ELF-1 (cell line): ENCODE measurements at places on chromosomes 2 and 18.

DNA sequence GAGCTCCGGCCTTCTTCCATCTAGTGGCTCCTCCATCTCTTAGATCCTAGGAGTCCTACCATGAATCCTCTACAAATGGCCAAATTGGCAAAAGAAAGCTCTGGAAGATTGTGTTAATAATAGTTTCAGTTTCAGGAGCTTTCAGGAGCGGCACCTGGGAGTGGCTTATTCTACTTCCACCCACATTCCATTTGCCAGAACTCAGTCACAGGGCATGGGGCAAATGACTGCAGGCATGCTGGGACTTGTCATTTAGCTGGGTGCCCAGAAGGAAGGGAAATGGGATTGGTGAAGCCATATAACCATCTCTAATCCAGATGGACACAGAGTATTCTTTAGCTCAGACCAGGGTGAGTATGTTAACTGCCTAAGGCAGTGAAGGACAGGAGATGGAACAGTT lies 3.6 kb upstream of the LRATD1 start:
- DNase-seq = no peak

DNA sequence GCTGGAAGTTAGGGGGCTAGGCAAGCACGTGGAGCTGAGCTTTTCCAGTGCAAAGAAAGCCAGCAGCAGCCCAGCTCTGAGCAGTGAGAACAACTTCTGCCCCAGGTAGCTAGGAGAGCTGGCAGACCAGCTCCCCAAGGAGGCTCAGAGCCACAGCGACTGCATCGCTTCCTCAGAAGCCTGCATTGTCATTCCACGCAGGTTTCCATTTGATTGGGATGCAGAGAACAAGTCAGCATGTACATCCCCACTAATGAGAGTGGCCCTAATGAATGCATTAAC lies 45.1 kb downstream of the C1QL2 start:
- no peak for DNase-seq

- peak; percentile 60 for DNase-seq
Measured at GRCh38 chr18:23136326-23137096, 1.2 kb downstream of the CABLES1 start.

- no peak for DNase-seq
Measured at GRCh38 chr18:58135183-58135641, 91.2 kb downstream of the NEDD4L start.

- DNase-seq = peak; percentile 86
Measured at GRCh38 chr18:3447068-3447894, 2.7 kb upstream of the TGIF1 start.

DNA sequence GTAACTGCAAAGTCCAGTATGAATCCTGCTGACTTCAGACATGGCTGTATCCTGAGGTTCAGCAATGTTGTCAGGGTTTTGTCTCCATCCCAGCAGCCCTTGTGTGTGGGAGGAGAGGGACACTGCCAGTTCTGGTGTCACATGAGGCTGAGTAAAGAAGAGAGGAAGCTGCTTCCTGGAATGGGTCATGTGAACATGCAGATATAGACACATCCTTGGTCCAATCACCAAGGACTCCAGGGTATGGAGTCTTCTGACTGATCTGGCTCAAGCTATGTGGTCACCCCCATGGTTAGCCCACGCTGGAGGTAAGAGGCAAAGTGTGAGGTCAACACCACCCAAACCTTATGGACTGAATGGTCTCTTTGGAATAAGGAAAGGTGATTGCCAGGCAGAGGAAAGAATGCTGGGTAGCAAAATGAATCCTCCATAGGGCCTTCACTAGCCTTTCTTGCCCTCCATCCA lies 134.4 kb upstream of the SLC1A4 start:
- no peak for DNase-seq

DNA sequence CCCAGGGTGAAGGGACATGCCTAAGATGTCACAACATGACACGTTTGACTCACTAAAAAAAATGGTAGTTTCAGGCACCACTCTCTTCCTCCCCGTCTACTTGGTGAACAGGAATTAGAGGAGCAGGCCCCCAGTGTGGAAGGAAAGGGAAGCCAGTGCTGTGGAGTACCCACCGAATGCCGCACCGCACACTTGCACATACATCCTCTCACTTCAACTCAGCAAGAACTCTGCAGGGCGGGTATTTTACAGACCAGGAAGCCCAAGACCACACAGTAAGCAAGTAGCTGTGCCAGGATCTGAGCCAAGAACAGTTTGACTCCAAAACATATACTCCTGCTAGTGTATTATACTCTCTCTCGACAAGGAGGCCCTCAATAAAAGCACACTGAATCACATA lies 69.8 kb downstream of the BCL2 start:
- DNase-seq = no peak

DNA sequence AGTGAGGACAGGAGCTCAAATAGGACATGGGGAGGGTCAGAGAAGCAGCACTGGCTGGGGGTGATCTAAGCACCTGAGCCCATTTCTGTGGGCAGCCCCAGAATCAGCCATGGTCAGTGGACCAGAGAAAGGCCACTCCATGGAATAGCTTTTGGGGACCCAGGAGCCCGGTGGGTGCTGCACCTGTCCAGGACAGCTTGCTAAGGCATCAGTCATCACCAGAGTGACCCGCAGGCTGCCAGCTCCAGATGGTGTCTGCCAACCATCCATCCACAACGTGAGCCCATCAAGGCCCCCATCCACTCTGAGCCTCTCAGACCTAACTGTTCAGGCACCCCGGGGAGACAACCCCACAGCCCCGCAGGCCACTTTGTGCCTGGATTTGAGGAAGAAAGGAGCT lies 23.6 kb upstream of the COL6A3 start:
- DNase-seq = no peak

DNA sequence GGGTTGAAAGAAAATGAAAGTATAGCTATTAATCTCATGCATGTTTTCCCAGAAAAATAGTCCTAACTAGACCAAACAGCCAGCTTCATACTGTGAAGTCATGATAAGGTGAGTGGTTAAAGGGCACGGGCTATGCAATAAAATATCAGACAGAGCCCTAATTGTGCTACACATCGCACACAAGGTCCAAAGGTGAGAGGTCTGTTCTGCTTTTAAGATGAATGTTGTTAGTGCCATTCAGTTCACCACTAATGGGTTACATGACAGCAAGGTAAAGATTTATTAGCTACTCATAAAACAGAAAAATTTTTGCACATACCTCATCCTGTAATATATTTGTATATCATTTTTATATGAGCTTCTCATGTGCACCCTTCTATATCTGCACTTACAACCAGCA lies 105.0 kb upstream of the STK17B start:
- no peak for DNase-seq

GRCh38 chr2:60422826-60423483 lies 130.5 kb downstream of the BCL11A start:
- DNase-seq = no peak

- DNase-seq = no peak
Measured at GRCh38 chr2:185802926-185803325, 64.3 kb downstream of the FSIP2 start.

DNA sequence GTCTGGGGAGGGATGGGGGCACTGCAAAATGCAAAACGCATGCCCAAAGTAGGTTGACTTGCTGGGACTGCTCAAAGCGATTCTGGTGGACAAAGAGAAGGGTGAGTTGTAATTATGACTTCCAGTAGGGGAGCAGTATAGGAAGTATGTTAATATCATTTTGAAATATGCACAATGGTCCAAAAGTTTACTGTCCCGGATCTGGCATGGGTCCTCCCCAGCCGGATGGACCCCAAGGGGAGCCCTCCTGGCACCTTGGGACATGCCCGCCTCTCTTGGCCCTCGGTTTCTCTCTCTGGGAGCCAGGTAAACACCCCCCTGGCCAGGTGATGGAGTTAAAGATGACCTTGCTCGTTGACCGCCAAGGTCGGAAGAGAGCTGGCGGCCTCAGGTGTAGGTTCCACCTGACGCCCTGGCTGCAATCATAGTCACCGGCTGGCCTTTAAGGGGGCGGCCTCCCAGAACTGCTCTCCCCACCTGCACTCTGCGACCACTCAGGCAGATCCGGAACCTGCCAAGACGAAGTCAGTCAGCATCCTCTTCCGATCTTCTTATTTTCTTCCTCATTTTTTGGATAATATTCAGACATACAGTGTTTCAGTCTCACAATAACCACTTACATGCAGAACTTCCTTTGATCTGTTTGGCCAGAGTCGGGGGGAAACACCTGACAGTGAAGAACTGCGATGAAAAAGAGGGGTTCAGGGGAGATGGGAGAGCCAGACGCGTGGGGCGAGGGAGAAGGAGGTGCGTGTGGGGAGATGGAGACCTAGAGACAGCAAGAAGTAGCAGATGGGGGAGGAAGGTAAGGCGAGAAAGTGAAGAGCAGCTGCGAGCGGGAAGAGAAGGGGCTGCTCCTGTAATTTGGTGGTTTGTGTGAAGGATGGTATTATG lies 148.3 kb downstream of the MEIS1 start:
- no peak for DNase-seq

DNA sequence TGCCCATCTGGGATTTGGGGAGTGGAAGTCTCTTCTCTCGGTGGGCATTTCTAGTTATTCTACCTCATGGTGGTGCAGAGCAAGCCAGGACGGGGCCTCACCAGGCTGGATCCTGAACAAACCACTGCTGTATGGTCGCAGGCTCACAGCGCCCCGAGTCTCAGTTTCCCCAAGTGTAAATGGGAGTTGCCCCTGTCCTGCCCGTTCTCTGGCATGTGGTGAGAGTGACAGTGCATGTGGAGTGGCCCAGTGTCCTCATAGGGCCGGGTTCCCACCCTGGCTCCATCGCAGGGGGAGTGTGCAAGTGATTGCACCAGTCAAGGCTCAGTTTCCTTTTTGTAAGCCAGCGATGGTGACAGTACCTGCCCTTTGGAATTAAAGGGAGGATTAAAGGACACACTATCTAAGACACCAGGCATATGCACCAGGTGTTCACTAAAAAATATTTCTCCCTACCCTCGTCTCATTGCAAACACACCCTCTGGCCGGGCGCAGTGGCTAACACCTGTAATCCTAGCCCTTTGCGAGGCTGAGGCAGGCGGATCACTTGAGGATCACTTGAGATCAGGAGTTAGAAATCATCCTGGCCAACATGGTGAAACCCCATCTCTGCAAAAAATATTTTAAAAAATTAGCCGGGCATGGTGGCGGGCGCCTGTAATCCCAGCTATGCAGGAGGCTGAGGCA lies 173.3 kb upstream of the MYCN start:
- DNase-seq = no peak

DNA sequence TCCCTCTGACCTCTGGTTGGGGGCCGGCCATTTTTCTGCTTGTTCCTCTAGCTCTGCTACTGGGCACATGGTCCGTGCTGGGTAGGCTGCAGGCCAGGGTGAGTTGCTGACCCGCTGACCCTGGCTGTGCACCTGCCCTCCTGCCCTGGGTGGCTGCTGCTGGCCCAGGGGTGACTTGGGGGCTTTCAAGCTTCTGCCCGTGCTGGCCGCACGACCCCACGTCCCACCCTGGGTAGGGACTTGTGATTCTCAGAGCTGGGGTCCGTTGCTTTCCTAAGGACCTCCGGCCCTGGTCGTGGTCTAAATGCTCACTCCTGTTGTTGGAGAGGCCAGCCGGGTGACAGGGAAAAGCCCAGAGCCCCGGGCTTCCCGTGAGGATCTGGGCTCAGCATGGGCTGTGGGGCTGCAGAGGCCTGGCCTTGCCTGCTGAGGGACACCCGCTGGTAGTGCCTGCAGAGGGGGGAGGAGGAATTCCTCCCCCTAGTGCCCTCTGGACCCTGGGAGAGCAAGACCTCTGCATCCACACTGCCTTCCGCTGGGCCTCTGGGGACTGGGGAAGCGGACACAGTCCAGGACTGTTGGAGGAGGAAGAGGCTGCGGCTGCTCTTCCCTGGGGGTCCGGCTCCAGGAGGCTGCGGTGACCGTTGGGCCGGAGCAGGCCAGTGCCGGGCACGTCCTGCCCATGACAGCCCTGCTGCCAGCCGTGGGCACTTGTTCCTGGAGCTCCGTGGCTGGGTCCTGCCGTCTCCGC lies 6.3 kb upstream of the GAL3ST2 start:
- DNase-seq = peak; percentile 49

GRCh38 chr2:10478916-10479315 lies 30.8 kb upstream of the ODC1 start:
- DNase-seq = no peak

- no peak for DNase-seq
Measured at GRCh38 chr18:79413025-79413424, 17.3 kb downstream of the NFATC1 start.

GRCh38 chr2:60652832-60653340 lies 99.4 kb upstream of the BCL11A start:
- DNase-seq = no peak

DNA sequence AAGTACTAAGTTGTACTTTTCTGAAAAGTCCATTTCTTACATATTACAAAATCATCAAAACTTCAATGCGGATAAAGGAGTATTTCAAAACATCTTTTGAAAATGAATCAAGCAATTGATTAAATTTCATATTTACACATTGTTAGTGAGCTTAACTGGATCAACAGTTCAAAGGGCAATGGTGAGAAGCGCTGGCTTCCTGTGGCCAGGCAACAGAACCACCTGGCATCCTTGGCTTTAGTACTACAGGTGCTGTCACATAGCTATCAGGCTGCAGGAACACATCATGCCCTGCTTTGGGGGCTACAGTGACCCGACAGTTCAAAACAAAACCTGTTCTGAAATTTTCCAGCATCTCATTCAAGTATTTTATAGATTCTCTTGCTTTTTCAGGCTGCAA lies 59.2 kb downstream of the SMAD2 start:
- no peak for DNase-seq

DNA sequence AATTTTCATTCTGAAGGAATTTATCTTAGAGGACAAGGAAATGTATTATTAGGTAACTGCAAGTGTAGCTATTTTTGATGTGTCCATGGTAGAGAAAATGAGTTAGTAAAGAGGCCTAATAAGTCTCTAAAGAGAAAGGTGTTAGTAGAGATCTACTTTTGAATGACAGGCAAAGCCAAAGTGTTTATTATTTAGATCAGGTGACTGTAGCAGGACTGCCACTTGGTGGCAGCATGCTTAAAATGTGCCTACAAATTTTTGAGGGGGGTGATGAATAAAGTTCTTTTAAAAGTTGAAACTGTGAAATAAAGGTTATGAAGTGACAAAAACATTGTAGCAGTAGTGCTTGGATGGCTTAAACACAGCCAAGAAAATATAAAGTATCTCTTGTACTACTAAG lies 421.5 kb upstream of the MEIS1 start:
- DNase-seq = no peak

DNA sequence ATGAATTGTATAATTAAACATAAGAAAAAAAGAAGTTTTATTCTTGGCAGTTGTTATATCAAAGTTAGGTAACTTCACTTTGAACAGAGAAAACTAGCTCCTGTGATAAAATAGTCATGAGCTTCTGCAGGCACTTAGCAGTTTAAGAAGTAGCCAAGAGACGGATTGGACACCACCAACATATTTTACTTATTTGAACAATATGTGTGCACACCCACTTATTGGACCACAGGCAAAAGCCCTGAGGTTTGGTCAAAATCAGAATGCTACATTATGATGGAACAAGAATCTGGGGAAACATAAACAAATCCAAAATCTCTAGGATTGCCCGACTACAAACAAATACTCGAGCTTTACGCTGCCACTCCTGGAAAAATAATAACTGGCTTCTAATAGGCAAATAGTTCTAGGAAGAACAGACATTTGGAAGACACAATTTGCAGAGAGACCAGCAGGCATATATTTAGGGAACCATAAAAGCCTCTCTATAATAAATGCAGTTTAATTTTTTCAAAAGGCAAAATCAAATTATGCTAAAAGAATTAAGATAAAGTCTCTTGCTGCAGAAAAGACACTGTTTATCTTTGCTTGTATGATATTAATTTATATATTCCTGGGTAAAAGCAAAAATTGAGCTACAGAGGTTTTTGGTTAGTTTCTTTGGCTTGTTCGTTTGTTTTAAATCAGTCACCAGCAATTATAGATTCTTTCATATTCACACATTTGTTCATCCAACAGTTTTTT lies 117.9 kb downstream of the CDC42EP3 start:
- no peak for DNase-seq
